ENCODE measurements at places on chromosomes 1 and 21.

DNA sequence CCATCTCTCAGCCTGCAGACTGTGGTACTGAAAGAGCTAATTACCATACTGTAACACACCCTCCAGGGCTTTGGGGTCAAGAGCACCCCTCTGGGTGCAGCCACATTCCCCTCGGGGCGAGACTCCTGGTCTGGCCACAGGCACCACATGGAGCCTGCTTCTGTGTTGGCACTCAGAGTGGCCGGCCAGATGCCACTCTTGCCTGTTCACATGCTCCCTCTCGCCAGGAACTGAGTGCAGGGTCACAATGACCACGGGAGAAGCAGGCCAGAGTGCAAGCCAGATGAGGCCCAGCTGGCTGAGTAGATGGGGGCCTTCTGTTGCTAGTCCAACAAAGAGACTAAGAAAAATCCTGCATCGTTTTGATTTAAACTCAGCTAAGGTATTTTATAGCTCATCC lies 864.0 kb downstream of the KCNT2 start:
- DNase-seq: no peak

GRCh38 chr21:35819134-35819533 lies 241.2 kb downstream of the SETD4 start:
- DNase-seq: no peak

DNA sequence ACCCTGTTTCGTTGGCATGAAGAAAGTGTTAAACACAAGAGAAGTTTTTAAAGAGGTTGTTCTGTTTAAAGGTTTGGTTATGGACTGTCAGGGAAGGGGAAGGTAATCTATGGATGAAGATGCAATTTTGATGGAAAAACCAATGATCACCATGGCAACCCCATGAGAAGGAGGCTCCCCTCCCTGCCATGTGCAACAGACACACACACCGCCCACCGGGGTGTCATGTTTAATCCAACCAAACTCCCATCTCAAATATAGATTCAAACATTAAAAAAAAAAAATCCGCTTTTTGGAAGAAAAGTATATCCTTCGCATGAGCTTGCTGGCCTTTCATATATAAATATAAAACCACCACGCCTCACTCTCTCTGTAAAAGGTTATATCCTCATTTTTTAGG lies 80.9 kb upstream of the KRTAP19-8 start:
- DNase-seq: no peak

GRCh38 chr1:234069760-234070159 lies 165.3 kb downstream of the SLC35F3 start:
- DNase-seq: no peak
